NCI-H446 treated with DMSO at 0.1 percent for 48 hours (cell line): ENCODE measurements at places on chromosomes 2 and 18.
A peak's percentile ranks its signal among the peaks of the same experiment; 100 is the strongest.

DNA sequence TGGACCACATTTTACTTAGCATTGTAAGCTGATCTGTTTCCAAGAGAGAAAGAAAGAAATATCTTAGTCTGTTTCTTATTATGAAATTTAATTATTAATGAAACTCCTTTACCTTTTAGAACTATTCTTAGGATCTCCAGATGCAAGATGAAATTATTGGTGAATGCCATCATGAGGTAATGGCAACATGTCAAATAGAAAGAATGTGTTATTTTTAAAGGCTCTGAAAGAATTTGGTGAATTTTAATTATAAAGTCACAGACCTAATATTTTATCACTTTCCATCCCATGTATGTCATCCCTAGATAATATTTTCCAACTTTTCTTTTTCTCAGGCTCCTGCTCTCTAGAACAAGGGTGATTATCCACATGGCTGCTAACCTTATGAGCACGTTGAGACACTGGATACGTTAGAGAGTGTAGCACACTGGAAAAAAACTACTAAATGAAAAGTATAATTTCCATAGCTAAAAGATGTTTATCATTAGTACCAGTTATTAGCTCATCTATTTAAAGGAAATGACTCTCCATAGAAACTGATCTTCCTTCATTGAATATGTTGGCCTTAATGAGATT, 95.2 kb upstream of the SCG2 start:
- DNase-seq, result no peak

- DNase-seq, result no peak
These were observed 2.5 kb downstream of the RTN4 start for GRCh38 chr2:55047677-55048299.

DNA sequence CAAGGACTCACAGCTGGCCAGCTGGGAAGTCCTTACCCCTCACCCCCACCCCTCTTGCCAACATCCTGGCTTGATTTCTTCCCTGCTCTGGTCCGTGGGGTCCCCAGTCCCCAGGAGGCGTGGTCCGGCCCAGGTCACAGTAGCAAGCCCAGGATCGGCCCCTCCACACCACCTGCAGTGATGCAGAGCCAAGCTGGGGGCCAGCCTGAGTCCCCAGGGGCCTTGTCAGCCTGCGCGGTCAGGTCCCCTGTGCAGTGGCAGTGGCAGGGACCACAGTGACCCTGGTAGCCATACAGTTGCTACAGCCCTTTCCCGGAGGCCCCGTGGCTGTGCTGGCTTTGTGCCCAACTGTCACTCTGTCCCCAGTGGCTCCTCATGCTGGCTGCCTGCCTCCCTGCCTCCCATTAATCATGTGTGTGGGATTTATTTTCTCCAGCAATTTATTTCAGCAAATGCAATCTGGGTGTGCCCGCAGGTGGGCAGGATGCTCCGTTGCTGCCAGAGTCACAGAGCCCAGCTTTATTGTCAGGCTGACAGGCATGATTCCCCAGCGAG, 8.8 kb upstream of the PRSS56 start:
- no peak for DNase-seq

GRCh38 chr2:8132879-8133278, 549.0 kb upstream of the ID2 start:
- no peak for DNase-seq

DNA sequence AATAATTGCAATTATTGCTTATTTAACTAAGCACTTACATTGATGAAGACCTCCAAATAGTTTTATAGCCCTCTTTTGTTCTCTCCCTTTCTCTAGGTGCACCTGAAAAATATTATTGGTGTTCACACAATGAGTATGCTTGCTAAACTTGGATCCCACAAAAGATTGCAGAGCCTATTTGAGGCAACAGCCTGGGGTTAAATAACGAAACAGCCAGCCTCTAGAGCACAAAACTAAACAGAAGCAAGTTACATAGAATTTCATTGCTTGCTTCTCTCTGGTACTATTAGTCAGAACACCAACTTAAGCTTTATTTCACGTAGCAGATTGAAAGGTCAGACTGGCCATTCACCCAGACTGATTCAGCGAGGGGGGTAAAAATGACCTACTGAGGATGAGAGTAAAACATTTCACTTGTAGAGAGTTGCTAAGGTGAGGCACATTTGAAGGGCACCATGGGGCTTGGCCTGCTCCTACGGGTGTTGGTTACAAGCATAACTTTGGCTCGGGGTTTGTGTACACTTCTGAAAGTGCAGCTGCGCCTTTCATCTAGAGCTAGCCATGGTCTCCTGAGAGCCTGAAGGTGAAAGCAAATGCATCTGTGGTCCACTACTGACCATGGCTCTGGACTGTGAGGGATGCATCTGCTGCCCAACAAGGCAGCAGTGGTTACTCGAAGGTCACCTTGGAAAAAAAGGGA, 225.1 kb upstream of the LRRTM1 start:
- no peak for DNase-seq

- DNase-seq, result no peak
These were observed 89.2 kb upstream of the MSH2 start for GRCh38 chr2:47313728-47314127.

DNA sequence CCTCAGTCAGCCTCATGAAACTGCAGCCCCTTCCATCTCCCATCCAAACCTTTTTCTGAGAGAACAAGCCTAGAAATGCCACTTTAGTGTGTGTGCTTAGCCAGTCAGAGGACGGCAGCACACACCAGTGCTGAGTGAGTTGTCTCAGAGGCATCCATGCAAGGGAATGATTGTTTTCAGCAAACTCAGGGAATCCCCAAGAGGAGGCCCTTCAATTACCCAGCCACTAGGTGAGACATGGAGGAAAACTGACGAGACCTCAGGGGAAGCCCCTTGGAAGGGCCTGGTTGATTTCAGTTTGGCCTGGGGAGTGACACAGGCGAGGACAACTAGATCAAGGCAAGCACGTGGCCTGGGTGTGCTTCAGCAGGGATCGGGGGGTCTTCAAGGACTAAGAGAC, 49.7 kb downstream of the APOB start:
- DNase-seq, result no peak

DNA sequence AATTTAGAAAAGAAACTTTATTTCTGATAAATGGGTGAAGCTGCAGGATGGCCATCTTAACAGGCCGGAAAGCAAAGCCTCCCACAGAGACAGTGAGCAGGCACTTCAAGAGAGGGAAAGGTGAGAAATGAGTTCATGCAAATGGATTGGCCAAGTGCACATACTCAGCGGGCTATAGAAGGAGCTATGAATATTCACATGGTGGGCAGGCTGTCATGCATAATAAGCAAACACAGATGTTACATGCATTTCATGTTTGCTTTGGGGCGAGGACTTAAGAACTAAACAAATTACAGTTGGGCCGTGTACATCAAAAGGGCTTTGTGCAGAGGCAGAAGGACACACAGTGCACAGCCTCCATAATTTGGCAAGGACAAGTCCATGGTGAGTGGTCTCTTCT, 69.8 kb upstream of the MAL start:
- DNase-seq, result no peak

DNA sequence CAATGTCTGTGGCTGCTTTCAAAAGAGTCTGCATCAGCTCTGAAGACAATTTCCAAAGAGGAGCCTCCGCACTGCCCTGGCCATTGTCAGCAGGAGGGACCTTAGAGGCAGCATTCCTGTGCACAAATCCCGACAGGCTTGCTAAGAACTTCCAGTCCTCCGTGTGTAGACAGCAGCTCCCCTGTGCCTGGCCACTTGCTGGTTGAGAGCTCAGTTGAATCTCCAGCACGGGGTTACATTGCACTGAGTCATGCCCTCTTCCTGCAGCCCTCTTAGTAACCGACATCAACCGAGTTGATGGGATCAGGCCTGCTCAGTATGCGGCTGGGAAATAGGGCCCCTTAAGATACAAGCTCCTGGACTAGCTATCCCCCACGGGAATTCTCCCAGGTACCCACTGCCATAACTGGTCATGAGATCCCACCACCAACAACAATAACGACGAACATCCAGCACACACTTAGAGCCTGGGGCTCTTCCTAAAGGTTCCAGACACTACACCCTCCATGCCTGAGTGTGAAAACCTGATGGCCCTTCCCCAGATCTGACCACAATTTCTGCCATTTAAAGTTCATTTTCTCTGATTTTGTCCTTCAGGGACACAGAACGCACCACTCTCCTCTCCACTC, 12.0 kb downstream of the ATP6V1B1 start:
- no peak for DNase-seq

DNA sequence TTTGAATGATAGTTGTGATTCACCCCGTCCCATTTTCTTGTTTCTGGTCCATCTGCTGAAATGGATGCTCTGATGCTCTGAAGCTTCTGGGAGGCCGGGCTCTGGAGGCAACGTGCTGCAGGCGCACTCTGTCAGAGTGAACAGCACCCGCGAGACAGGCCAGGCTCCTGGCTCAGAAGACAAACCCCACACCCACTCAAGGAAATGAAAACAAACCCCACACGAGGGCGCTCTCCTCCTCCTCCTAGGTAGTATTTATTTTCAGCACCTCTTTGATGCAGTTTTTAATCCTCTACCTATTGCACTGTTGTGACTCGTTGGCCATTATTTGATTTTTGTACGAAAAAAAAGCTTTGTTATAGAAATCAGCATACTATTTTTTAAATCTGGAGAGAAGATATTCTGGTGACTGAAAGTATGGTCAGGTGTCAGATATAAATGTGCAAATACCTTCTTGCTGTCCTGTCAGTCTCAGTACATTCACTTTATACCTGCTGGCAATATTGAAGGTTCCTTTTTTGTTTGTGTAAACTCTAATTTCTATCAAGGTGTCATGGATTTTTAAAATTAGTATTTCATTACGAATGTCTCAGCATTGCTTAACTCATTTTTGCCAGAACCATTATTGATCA, 10.3 kb upstream of the CHST10 start:
- no peak for DNase-seq

DNA sequence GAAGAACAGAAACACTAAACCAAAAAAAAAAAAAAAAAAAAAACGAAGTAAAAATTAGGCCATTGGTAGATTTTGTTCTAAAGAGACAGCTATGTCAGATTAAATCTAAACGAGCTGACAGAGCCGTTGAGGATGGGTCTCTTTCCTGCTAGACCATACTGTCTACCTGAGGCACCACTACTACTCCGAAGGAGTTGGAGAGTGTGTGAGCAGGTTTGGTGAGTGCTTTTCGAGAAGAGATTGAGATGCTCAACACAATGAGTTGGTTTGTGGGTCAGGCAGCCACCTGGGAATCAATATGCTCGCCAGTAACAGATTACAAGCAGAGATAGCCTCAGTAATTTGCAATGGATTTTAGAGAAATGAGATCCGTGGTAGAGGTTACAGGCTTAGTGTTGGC, 281.5 kb upstream of the EPAS1 start:
- no peak for DNase-seq

GRCh38 chr2:6423157-6423556, 442.6 kb downstream of the CMPK2 start:
- DNase-seq, result no peak

- DNase-seq, result no peak
These were observed 41.9 kb downstream of the TANC1 start for GRCh38 chr2:159010340-159010739.

DNA sequence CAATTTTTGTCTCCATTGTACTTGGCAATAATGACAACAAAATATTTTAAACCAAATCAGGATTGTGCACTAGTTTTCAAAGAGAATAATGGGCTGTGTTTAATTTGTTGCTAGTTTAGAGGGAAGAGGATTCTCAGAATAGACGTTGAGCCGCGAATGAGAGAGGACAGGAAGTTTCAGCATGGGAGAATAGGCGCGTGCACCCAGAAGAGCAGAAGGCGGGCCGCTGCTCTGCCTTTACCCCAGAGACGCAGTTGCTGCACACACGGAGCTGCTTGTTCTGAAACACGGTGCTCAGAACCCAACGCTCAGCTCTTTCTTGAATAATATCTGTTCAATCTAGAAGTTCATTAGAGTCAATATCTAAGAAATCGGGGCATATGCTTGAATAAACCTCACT, 223.4 kb downstream of the MYT1L start:
- DNase-seq, result no peak

- DNase-seq, result peak; percentile 8
These were observed 4.7 kb upstream of the KRCC1 start for GRCh38 chr2:88059979-88060906.

DNA sequence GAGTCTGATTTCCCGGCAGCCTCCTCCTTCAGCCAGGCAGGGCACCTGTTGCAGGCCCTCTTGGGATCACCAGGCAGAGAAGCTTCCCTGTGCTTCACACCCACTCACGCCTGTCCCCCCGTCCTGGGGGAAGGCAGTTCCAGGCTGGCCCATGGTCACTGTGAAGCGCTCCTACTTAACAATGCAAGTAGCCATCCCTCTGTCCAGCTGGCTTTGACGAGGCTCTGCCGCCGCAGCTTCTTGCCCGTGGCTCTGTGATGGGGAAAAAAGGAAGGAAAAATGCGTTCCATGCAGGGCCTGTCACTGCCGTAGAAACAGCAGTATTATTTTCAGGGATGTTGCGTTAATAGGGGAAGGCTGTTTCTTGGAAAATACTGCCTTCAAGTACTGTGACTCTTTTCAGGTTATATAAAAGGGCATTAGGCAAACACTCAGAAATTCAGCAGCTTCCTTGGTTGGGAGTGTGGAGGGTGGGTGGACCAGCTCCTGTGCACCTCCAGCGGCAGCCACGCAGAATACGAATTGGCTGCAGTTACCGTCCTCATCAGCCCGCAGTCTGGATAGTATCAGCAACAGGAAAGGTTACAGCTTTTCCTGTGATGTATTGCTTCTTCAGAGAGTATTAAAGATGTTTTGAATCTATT, 232.3 kb downstream of the KLHL29 start:
- DNase-seq, result no peak

DNA sequence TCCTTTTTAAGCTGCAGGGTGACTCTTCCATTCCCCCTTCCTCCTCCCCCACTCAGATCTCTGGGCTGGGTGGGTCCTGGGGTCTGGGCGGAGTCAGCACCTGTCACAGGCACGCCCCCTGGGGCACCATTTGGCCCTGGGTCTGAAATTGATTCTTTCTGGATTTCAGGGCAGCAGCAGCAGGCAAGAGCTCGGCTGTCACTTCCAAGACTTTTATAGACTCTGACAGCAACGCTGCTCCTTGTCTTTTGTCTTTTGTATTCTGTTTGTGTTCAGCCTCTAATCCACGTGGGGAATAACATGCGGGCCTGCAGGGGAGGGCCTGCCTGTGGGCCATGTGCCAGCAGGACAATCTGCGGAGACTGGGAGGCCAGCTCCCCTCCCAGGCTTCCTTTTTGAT, 3.9 kb downstream of the BOD1L2 start:
- peak; percentile 60 for DNase-seq

GRCh38 chr2:47218066-47218581, 63.0 kb upstream of the STPG4 start:
- DNase-seq, result no peak

- no peak for DNase-seq
These were observed 3.6 kb downstream of the ZNF516 start for GRCh38 chr18:76491473-76491775.

- DNase-seq, result no peak
These were observed 317.3 kb upstream of the TFPI start for GRCh38 chr2:187871506-187871905.

- no peak for DNase-seq
These were observed 208.6 kb upstream of the HAAO start for GRCh38 chr2:43001055-43001378.

GRCh38 chr2:106561356-106561755, 74.2 kb downstream of the CD8B2 start:
- DNase-seq, result peak; percentile 71
